ENCODE measurements at places on chromosomes 3 and 15.

- no peak for DNase-seq
Measured at GRCh38 chr3:53092216-53092615, 38.0 kb downstream of the RFT1 start.

GRCh38 chr3:135125171-135125801 is 330.2 kb downstream of the EPHB1 start:
- peak; percentile 38 for DNase-seq

DNA sequence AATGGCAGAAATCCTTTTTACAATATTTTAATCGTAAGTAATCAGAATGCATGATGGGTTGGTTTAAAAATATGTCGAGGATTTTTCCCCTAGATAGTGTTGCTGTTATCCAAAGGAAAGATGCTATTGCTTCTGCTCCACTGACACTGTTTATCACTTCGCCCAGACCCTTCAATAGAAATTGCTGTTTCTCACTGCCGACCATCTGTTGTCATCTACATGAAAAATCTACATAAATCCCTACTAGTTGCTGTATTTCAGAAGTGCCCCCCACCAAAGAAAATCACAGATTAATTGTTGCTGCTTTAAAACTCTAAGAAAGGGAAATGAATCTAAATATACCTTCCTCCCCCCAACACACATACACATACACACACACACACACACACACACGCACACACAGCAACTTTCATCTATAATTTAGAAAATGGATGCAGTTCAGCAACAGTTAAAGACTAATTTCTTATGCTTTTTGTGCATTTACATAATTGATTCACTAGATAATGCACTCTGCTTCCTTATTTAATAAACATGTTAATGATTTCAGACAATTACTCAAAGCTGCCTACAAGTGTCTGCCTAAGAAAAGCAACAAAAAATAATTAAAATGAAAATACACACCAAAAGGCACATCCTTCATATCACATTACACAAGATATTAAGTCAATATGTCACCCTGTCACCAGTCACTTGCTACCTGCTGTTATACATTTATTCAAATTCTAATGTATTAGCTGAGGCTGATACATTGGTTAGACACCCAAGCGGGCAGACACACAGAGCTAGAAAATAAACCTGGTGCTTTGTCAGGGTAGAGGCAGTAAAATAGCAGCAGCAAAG is 82.8 kb downstream of the RORA start:
- DNase-seq = no peak

DNA sequence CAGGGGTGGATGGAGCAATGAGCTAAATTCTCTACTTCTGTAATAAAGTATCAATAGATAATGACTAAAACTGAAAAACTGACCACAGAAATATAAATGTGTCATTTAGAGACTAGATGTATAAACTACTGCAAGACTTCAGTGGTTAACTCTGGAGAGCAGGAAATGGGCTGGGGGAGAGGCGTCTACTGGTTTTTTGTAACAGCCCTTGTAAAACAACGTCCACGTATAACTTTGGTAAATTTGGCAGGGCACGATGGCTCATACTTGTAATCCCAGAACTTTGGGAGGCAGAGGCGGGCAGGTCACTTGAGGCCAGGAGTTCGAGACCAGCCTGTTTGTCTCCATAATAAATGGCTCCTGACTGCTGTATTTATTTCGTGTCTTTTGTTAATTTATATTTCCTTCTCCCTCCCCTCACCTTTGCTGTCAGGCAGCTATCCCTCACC is 12.5 kb downstream of the RAB27A start:
- DNase-seq = no peak

- DNase-seq = no peak
Measured at GRCh38 chr3:189025866-189026265, 145.9 kb upstream of the TPRG1 start.

DNA sequence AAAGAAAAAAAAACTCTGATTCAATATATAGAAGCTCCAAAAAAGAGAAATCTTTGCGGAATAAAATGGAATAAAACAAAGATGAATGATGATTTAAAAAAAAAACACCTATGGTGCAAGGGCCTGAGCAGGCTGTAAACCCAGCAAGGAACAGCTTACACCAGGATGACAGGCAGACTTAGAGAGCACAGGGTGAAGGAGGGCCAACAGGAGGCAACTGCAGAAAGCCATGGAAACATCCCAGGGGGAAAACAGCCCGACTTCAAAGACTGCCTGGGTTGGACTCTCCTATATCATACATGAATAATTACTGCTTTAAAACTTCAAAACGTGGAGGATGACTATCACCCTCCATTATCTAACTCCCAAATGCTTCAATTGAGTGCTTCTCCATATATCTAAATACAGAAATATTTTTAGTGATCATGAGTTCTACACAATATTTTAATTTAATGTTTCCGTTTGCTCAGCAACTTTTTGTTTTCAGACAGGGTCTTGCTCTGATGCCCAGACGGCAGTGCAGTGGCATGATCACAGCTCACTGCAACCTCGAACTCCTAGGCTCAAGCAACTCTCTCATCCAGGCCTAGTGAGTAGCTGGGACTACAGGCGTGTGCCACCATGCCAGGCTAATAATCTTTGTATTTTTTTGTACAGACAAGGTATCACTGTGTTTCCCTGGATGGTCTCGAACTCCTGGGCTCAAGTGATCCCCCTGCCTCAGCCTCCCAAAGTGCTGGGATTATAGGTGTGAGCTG is 456.2 kb downstream of the TBL1XR1 start:
- no peak for DNase-seq

DNA sequence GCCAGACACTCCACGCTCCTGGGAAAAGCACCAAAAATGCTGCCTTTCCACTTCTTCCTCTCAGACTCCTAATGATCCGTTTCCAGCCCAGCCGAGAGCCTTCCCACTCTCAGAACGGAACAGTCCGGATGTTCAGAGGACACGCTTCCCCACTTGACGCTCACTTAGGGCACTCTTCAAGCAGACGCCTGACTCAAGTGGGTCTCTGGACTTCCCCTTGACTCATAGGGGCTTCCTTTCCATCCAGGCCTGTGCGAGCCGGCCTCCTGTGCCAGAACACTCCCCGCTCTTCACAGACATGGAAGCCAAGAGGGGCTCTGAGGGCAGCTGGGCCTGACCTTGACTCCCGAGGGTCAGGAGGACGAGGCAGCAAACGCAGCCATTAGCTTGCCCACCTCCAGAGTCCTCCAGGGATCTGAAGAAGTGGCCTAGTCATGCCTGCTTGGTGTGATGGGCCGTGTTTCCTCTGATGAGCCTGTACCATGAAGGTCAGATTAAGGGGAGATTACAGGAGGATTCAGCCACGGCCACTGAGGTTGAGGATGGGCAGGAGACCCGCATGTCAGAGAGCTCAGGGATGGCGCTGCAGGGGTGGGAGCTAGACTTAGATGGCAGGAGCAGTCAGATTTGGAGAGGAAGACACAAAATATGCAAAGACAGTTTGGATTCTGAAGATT is 114.7 kb upstream of the TLE3 start:
- no peak for DNase-seq

GRCh38 chr3:171301998-171302397 is 158.2 kb downstream of the TNIK start:
- DNase-seq = no peak

GRCh38 chr3:46107682-46108081 is 80.4 kb upstream of the XCR1 start:
- DNase-seq = no peak

GRCh38 chr3:122898298-122898697 is 103.4 kb downstream of the SLC49A4 start:
- DNase-seq = no peak

DNA sequence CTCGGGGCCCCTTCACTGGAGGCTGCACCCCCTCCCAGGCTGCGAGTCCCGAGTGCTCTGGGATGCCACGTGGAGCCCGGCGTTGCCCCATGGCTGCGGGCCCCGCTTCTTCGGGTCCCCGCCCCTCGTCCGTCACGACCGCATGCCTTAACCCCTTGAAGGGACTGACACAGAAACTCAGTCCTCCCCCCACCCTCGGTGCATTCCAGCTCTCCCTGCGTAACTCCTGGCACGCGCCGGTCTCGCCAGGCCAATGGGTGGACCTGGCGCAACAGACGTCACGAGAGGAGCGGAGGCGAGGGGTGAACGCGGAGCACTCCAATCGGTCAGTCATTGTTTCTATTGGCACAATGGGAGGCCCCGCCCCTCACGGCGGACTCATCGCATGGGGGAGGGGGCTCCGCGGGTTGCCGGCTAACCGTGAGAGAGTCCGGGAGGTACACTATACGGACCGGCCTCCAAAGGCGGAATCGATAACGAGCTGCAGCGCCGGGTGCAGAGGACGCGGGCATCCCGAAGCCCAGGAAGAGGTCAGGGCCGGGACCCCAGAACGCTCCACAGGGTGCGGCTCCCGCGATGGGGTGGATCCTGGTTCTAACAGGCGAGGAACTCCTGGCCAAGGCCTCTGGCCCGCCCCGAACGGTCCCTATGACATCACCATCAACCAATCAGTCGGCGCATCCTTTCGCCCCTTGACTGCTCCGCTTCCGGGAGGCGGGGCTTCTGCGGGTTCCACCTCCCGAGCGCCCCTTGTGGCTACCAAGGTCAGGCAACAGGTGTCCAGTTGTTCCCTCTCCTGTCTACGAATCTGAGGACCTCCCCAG is 1.0 kb upstream of the CELSR3 start:
- DNase-seq = peak; percentile 95

DNA sequence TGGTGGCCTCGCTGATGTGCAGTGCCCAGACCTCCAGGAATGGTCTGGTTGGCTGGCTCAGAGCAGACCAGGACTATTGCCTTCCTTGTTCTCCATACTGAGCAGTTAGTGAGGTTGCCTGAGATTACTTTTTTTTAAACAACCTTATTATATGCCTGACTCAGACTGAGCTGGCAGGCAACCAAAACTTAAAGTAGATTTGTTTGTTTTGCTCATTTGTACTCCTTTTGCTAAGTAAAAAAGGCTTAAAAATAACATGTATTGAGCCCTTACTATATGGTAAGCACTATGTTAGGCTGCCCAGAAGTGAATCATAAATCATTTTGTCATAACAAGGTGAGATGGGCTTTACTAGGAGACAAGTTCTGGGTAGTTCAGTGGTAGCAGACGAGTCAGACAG is 92.4 kb downstream of the GHSR start:
- DNase-seq = no peak

DNA sequence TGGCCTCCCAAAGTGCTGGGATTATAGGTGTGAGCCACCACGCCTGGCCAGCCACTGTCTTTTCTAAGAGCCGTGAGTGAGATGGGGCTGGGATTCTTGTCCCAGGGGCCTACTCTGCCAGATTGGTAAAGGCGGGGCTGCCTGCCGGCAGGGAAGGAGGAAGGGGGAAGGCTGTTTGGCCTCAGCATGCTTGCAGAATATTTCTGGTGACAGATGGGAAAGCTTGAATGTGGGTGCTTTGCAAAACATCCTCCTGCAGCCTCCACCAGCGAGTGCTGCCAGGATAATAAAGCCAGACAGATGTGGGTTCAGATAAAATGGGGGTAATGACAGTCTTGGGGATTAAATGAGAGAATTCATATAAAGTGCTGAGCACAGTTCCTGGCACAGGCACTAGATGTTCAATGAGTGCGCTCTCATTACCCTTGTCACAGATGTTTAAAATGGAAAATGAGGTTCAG is 19.8 kb upstream of the ACOX2 start:
- no peak for DNase-seq

DNA sequence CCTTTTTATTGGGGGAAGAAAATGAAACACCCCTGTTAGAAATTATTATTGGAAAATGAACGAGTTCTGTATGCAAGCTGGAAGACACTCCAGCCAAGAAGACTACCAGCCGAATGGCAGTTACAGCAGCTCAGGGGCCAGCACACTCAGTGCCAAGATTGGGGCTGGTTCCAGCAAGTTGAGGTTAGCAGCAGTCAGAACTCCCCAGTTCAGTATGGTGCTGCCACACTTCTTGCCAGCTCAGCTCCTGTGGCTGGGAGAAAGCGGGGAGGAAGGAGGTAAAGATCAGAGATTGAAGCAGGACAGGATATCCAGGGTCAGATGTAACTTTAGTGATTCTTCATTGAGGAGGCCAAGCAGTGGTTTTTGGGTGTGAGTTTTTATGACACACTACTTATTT is 280.2 kb upstream of the NR2E3 start:
- no peak for DNase-seq

DNA sequence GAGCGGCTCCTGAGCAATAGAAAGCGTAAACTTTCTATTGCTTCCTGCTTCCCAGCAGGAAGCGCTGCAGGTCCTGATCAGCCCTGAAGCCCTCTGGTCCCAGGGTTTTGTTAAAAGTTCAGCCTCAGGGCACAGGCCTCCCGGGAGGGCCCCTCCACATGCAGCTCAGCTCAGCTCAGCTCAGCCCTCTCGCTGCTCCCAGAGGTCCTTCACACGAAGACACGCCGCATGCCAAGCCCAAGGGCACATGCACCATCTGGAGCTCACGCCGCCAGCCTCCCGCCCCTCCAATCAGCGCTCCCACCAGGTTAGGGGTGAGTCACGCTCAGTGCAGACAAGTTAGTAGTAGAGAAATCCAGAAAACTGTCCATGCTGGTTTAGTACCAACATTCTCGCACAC is 12.7 kb downstream of the TKT start:
- DNase-seq = no peak

- DNase-seq = no peak
Measured at GRCh38 chr15:100526027-100526481, 2.7 kb downstream of the CERS3 start.

Data from progenitor cell of endocrine pancreas (in vitro differentiated cells).